ENCODE measurements at places on chromosomes 12 and 14. TPM values are rescaled to one million over a fixed set of nuclear protein-coding genes. Genes with fewer than 3 reads are reported as not detected.

The FBLN5 gene
- total RNA-seq = 31.1 TPM

The EXOC5 gene
- total RNA-seq = 51.2 TPM

The CFAP251 gene
- total RNA-seq = 8.7 TPM

The PLCZ1 gene
- 0.06 TPM for total RNA-seq

The FITM1 gene
- 0.13 TPM for total RNA-seq

The CNOT2 gene
- 141 TPM for total RNA-seq

The CLEC2A gene
- not detected for total RNA-seq

The SOS2 gene
- 18.1 TPM for total RNA-seq

The GIT2 gene
- 46.1 TPM for total RNA-seq

The BCL2L14 gene
- 0.06 TPM for total RNA-seq

The C12orf50 gene
- total RNA-seq = 0.13 TPM

The CLEC2D gene
- 1.2 TPM for total RNA-seq

The RNASE2 gene
- not detected for total RNA-seq

The SLC38A1 gene
- total RNA-seq = 45.5 TPM

The RND1 gene
- total RNA-seq = 0.62 TPM

The OAS1 gene
- 0.75 TPM for total RNA-seq

The KRT74 gene
- total RNA-seq = not detected

The SERPINA9 gene
- not detected for total RNA-seq
